ENCODE measurements at places on chromosomes 5 and 9.
A peak's percentile ranks its signal among the peaks of the same experiment; 100 is the strongest.

- no peak for DNase-seq
These were observed 41.8 kb downstream of the APC start for GRCh38 chr5:112779531-112779930.

GRCh38 chr9:26561928-26562327 is 330.7 kb downstream of the CAAP1 start:
- no peak for DNase-seq

DNA sequence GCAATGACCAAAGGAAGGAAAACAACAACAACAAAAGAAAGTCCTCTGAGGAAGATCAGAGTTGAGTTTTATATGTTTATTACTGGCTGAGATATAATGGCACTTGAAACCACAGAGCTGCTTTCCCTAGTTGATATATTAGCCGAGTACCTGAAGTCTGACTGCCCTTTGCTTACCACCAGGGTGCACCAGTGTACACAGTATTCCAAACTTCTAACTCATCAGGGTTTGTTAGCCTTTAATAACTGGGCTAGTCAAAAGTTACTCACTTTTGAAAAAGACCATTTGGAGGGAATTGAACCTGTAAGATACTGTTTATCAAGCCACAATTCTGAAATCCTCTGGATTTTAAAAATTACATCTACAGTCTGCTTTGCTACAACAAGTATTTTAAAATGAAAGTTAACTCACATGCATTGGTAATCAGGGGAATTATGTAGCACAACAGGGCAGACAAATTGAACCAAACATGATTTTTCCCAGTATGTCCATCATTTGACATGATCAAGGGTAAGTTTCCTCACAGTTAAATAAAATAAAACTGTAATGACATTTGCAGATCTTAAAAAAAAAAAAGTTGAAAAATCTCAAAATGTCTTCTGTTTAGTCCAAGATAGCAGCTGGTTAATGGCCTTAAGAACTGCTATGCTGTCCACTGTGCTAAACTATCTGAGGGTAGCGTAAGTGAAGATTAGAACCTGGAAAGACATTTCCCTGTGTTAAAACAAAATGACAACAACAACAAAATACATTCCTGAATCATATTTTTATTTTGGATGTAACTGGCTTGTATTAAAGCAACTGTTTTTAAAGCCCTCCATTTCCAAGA is 57.3 kb upstream of the C6 start:
- DNase-seq = no peak

DNA sequence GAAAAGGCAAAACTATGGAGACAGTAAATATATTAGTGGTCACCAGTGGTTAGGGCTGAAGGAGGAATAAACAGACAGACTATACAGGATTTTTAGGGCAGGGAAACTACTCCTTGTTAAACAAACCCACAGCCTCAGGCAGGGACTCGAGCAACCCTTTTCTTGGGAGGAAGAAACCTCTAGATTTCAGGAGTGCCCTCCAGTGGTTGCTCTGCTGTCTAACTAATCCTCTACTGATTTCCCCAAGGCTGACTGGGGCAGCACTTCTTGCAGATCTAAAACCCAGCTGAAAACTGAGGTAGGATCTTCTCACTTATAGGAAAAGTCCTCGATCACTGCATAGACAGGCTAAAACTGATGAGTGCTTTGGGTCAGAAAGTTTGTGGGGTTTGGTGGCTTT is 176.8 kb downstream of the ISOC1 start:
- no peak for DNase-seq

GRCh38 chr5:64865662-64866061 is 96.9 kb downstream of the CWC27 start:
- DNase-seq = no peak

DNA sequence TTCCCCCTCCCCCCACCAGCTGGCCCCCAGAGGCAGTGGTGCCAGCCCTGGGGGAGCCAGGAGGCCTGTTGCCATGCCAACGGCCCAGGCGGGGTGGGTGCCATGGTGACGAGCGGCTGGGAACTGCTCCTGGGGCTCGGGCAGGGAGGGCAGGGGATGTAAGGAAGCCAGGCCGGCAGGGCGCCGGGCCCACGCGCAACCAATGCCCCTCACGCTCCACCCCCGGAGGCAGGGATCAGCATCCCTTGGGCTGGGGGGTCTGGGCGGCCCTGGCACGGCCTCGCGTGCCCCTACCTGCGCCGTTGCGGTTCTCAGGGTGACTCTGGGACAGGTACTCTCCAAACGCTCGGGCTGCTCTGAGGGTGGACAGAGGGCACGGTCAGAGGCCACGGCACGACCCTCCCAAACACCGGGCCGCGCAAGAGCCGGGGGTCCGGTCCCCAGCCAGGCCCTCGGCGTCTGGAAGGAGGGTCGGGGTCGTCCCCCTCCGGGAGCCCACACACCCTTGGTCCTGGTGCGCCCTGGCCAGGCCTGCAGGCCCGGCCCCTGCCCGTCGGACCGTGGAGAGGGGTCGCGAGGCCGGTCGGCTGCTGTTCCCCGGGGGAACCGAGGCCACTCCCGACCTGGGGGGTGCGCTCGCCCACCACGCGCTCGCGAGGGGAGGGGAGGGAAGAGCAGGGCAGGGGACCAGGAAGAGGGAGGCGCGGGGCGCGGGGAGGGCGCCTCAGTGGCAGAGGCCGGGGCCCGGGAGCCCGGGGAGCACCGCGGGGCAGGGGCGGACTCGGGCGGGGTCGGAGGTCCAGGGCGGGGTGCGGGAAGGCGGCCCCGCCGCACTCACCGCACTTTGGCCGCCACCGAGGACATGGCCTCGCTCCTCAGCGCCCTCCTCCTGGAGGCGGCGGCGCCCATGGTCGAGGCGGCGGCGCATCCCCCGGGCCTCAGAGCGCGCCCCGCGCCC is 661 bp downstream of the NSMF start:
- DNase-seq = no peak

DNA sequence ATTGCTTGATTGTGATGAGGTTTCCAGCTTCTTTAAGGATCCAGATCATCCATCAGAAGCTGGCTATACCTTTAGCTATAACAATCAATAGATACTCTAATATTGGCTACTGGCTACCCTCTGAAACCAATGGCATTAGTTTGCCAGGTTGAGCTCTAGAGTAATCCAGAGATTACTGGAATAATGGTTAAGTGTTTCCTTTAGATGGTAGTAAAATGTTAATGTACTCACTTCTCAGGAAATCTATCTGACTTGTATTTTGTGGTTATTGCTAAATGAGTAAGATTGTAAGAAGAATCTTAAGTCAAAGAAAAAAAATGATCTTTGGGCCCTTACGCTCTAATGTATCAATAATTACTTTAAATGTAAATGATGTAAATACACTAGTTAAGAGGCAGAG is 57.6 kb upstream of the OTP start:
- DNase-seq = no peak

GRCh38 chr5:114118511-114118910 is 243.4 kb upstream of the KCNN2 start:
- no peak for DNase-seq

DNA sequence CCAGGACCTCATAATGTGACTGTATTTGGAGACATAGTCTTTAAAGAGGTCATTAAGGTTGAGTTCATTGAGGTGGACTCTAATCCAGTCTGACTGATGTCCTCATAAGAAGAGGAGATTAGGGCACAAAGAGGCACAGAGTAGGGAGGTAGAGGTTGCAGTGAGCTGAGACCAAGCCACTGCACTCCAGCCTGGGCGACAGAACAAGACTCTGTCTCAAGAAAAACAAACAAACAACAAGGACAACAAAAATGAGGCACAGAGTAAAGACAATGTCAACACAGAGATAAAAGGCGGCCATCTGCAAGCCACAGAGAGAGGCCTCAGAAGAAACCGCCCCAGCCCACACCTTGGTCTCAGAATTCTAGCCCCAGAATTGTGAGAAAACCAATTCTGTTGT is 17.0 kb upstream of the TDRD7 start:
- no peak for DNase-seq

DNA sequence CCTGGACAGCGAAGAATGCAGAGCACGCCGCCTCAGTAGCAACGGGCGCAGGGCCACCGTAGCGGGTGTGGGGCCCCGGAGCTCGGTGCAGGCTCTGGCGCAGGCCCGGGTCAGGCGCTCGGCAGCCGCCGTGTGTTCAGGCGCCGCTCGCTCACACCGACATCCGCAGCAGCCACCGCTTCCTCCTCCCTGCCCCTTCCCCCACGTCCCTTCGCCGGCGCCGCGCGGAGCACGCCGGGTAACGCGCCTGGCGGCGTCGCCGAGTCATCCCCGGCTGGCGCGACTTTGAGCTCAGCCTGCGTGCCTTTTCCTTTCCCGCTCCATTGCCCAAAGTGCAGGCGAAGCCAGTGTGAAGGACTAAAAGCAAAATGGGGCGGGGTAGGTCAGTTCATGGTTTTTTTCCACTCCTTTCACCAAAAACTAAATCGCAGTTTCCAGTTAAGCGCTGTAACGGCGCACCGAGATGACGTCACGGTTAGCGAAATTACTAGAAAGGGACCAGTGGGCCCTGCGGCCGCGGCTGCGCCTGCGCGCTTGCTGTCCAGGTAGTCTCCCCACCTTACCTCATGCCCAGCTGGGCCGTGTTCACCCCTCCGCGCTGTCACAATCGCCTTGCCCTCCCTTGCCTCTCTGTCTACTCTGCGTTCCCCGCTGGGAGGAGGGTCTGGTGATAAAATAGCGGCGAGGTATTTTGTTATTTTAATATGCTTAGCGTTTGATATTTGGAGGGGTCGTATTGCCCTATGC is at the start of gene UBQLN1:
Gene UBQLN1 (minus strand): TSS at position 191 of the 747 bp plus-strand sequence. CDS start 279 bp downstream, outside the sequence.
- peak; percentile 82 for DNase-seq

GRCh38 chr5:174106997-174107655 is 61.6 kb downstream of the NSG2 start:
- no peak for DNase-seq

- no peak for DNase-seq
These were observed 6.3 kb downstream of the SLC35D2 start for GRCh38 chr9:96376891-96377874.

DNA sequence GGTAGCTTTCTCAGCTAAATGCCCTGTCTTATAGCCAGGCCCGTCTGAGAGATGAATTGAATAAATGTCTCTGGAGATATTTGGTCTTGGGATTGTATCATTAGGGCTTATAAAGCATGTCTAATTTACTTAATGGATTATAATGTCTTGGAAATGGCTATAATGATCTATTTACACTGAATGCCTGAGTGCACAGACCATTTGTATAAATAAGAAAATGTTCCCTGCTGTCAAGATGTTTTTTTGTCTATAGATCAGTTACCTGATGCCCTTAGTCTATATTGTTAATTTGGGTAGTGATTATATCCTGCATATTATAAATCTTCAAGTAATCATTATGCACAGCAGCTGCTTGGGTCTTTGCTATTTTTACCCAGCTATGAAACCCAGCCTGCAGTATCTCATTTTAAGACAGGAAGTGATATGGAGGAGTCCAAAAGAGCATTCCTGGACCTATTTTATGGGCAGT is 112.9 kb upstream of the ACTBL2 start:
- no peak for DNase-seq

- DNase-seq = no peak
These were observed 81.7 kb upstream of the SPTLC1 start for GRCh38 chr9:92196909-92197308.

DNA sequence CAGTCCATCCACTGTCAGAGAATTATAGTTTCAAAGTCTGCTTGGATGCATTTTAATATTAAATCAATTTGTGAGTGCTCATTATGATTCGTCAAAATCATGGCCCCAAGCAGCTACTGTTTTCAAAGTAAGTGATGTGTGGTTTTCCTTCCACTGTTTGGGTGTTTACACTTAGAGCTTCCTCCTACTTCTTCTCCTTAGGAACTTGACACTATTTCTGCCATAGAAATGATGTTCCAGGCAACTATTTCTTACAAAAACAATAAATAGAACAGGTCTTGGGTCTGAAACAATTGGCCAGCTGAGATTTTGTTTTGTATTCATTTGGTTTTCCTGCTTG is 132.8 kb upstream of the RAI14 start:
- no peak for DNase-seq

DNA sequence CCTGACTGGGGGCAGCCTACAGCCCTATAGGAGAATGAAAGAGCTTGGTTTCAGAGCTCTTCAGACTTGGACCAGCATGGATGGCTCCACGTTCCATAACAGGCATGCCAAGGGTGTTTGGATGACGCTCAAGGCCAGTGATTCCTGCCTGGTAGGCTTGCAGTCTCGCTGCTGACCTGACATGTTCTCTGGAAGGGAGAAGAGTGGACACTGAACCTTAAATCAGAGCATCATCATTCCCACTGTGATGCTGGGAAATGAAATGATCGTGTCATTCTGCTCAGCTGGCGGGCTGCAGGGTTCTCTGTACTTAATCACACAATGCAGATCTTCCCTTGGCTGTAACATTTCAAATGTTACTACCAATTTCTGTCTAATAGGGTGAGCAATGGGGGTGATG is 57.0 kb downstream of the CFAP90 start:
- no peak for DNase-seq

DNA sequence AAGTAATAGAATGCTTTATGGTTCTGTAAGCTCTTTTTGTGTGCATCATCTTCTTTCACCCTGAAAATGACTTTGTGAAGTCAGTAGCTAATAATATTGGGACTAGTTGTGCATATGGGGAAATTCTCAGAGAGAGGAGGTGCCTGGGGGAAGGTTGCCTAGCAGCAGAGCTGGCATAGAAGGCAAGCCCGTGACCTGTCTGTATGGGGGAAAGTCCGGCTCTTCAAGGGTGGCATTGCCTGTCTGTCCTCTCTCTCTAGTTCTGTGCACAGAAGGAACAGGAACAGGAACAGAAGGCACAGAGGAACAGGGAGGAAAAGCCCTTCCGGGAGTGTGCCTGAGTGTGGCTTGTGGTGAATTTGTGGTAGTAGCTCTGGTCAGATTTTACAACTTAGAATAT is 33.1 kb downstream of the SH3GL2 start:
- DNase-seq = no peak

GRCh38 chr9:125464591-125465385 is 203.2 kb downstream of the GAPVD1 start:
- no peak for DNase-seq

GRCh38 chr5:93583768-93584595 is 960 bp downstream of the NR2F1 start:
- DNase-seq = no peak

DNA sequence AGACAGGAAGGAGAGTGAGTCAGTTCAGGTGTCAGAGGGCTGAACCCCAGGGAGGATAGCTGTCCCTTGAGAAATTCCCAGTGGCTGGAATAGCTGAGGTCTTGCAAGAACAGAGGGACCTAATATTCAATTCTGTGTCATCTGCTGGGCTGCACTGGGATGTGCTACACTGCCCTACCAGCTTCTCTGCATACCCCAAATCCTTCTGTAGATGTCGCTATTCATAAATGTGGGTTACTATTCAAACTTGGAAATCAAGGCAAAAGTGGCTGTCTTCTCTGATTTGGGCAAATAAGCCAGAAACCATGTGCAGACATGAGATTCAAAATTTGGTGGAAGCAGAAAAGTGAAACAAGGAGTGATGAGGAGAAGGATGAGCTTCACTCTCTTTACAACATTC is 16.3 kb downstream of the TNFSF8 start:
- no peak for DNase-seq

GRCh38 chr5:92548346-92548745 is 1032.7 kb downstream of the NR2F1-AS1 start:
- no peak for DNase-seq

DNA sequence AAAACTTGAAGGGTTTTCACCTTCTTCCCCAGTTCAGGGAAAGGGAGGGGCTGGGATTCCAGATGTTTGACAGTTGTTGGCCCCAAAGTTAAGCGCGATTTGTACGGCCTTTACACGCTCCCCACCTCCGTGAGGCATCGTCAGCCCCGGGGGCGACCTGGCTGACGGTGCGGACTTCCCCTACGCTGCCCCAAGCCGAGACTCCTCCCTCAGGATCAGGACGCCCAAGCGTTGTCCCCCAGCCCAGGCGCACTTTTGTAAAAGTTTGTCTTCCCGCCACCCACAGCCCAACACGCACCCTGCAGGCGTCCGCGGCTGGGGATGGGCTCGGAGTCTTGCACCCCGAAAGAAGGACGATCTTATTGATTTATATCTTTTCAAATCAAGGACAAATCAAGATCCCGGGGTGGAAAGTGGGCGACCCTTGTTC is 713 bp downstream of the MOB3B start:
- no peak for DNase-seq

All from epithelial cell of prostate (primary cell).